Amniotic epithelial cell (primary cell): ENCODE measurements at places on chromosomes 13 and 19.

GRCh38 chr13:48930918-48931317 lies 44.8 kb upstream of the FNDC3A start:
- DNase-seq = no peak

GRCh38 chr13:65336916-65337315 lies 1893.2 kb downstream of the PCDH9 start:
- peak; percentile 37 for DNase-seq

DNA sequence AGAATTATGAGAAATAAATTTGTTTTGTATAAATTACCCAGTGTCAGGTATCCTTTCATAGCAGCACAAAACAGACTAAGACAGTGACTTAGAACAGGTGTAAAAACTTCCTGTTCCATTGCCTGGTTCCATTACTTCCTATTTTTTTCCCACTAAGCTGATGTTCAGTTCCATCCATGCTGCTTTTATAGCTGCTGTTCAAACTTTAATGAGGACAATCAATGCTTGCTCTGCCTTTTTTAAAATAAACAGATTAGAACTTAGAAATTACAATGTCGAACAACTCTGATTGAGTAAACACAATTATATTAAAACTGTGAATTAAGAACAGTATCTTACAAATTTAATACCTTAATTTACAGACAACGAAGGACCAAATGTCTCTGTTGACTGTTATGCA lies 818.9 kb downstream of the OLFM4 start:
- no peak for DNase-seq

DNA sequence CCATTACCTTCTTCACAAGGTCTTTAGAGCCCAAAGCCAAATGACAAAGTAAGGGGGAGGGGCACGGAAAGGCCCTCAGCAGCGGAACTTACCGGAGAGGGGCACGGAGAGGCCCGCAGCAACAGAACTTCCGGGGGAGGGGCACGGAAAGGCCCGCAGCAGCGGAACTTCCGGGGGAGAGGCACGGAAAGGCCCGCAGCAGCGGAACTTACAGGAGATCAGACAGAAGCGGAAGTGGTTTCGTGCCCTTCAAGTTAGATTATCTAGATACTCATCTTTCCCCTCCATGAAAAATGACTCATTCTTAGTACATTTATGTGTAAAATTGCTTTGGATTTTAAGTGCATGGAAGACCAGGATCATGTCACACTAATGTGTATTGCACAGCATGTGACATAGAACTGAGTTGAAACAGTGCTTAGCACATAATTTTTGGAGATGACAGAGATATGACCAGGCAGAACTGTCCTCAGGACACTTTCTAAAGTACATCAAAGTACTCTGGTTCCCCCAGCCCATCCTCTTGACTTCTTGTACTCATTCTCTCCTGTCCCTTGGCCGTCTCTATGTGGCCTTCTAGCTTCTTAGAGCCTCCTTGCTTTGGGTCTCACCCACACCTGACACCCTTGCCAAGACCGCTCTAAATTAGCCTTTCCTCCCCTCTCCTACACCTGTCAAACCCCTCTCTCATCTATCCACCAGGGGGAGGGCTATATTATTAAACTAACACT lies 25.7 kb upstream of the TPTE2 start:
- peak; percentile 78 for DNase-seq

GRCh38 chr19:57280962-57281400 lies 696 bp downstream of the ZNF460 start:
- no peak for DNase-seq

- no peak for DNase-seq
Measured at GRCh38 chr19:15544283-15544682, 36.0 kb downstream of the CYP4F22 start.

GRCh38 chr13:91168386-91168711 lies 179.1 kb upstream of the MIR17HG start:
- DNase-seq = no peak
